ENCODE measurements at places on chromosomes 4 and X.
A peak's percentile ranks its signal among the peaks of the same experiment; 100 is the strongest.

GRCh38 chr4:76784237-76784636, 113.7 kb downstream of the SOWAHB start:
- no peak for DNase-seq

DNA sequence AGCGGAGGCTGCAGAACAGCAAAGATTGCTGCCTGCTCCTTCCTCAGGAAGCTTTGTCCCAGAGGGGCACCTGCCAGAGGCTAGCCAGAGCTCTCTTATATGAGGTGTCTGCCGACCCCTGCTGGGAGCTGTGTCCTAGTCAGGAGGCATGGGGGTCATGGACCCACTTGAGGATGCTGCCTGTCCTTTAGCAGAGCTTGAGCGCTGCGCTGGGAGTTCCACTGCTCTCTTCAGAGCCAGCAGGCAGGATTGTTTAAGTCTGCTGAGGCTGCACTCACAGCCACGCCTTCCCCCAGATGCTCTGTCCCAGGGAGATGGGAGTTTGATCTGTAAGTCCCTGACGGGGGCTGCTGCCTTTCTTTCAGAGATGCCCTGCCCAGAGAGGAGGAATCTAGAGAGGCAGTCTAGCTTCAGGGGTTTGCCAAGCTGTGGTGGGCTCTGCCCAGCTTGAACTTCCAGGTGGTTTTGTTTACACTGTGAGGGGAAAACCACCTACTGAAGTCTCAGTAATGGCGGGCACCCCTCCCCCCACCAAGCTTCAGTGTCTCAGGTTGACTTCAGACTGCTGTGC, 10.9 kb downstream of the DCK start:
- peak; percentile 8 for DNase-seq

DNA sequence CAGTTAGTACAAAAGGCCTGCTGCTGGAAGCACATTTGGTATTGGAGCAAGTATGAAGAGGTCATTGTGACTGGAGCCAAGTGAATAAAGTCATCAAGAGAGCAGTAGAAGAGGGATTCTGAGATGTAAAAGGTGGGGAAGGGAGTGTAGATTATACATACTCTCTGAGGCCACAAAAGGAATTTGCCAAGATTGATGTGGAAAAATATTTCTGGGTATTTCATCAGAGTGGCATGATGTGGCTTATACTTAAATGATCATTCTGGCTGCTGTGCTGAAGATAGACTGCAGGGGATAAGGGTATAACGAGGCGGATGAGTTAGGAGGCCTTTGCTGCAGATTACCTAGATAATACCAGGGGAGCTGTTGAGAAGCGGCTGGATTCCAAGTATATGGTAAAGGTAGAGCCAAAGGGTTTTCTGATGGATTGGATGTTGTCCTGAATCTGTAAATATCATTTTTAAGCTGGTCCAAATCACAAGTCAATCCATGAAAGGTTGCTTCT, 231.8 kb upstream of the AGA start:
- DNase-seq, result no peak

GRCh38 chr4:6307891-6308290, 38.2 kb downstream of the WFS1 start:
- DNase-seq, result no peak

- DNase-seq, result no peak
These were observed 118.5 kb upstream of the SHISA3 start for GRCh38 chr4:42278709-42279324.

- no peak for DNase-seq
These were observed at the start of gene ZCCHC18 for GRCh38 chrX:104112326-104112951. Gene ZCCHC18 (plus strand): TSS chrX:104112523. CDS start chrX:104114112, 1,589 bp downstream.

GRCh38 chrX:129697204-129697829, 41.5 kb upstream of the XPNPEP2 start:
- DNase-seq, result no peak

- DNase-seq, result no peak
These were observed 54.1 kb downstream of the ATRX start for GRCh38 chrX:77731821-77732419.

- DNase-seq, result no peak
These were observed 221.5 kb upstream of the FAM241A start for GRCh38 chr4:111923786-111924185.

GRCh38 chr4:179292468-179292867, 1850.2 kb upstream of the AGA start:
- no peak for DNase-seq

GRCh38 chr4:45925809-45926208, 198.0 kb downstream of the GABRG1 start:
- DNase-seq, result no peak

DNA sequence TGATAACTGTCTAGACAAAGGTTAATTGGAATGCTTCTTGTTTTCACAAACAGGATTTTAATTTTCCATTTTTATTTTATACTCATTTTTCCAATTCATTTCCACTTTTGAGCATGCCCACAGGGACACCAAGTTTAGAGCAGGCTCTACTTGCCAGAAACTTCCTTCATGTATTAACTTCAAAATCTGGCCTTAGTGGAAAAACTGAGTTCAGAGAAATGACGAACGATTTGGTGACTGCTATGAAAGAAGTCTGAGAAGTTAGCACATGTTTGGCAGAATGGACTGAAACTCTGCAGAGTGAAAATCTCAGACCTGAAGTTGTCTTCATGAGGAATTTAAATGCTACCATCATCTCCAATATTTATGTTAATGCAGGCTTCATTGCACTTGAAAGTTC, 214.1 kb downstream of the THOC2 start:
- DNase-seq, result no peak

GRCh38 chr4:125357675-125358074, 42.9 kb downstream of the FAT4 start:
- DNase-seq, result no peak

- no peak for DNase-seq
These were observed 13.7 kb upstream of the ADD1 start for GRCh38 chr4:2829933-2830451.

DNA sequence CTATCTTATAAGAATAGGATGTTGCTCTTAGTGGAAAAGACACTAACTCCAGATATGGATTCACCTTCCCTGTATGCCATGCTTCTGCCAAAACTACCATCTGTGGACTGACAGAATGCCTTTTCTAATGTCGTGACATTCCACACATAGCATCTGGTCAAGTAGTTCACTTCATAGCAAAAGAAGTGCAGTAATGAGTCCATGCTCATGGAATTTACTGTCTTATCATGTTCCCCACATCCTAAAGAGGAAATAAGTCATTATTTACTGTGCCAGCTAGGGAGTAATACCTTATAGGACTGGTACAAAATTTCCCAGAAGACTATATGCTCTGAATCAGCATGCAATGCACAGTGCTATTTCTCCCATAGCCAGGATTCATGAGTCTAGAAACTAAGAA, 562.4 kb downstream of the TLL1 start:
- DNase-seq, result no peak

DNA sequence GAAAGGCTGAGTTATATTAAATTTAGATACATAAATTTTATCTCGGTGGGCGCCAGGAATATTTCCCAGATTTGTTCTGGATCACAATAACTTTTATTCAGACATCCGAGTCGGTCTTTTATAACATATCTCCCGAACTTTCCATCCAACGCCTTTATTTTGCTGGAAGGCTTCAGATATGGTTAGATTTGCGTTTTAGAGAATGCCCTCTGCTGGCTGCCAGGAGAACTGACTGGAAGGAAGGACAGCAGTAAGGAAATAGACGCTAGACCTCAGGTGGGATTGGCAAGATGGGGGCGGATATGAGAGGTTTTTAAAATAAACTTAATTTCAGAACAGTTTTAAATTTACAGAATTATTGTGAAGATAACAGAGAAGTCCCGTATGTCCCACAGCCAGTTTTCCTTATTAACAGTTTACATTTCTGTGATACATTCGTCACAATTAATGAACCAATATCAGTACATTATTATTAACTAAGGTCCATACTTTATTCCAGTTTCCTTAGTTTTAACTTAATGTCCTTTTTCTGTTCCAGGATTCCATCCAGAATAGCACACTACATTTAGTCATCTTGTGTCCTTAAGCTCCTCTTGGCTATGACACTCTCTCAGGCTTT, 4.6 kb upstream of the KANTR start:
- DNase-seq, result no peak

DNA sequence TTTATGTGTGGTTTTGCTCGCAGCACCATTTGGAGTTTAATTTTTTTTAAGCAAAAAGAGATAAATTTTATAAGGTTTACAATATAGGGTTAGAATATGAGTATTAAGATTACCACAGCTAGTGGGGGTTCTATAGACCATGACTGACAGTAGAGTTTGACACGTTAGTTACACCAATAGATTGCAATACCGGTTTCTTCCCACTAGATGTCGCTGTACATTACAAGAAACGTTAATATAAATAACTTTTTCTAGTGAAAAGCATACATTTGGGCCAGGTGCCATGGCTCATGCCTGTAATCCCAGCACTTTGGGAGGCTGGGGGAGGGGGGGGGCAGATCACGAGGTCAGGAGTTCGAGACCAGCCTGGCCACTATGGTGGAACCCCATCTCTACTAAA, 433.6 kb downstream of the MAGEB5 start:
- DNase-seq, result no peak

DNA sequence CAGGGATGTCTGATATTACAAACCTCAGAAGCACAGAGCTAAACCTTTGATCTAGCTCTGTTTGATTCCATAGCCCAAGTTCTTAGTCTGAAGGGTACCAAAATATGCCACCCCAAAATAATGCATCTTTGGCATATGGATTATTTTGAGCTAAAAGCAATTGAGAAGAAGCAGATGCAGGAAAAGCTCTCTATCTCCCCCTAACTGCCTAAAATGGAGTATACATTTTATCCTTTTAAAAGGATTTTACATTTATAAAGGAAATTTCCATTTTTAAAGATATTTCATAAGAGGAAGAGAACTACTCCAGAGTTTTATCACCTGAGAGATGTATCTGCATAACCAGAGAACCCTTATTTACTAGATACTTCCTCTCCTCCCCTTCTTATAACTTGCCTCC, 158.7 kb downstream of the ZNF674 start:
- DNase-seq, result no peak

- DNase-seq, result no peak
These were observed 443.0 kb downstream of the GPM6A start for GRCh38 chr4:175369087-175369486.

DNA sequence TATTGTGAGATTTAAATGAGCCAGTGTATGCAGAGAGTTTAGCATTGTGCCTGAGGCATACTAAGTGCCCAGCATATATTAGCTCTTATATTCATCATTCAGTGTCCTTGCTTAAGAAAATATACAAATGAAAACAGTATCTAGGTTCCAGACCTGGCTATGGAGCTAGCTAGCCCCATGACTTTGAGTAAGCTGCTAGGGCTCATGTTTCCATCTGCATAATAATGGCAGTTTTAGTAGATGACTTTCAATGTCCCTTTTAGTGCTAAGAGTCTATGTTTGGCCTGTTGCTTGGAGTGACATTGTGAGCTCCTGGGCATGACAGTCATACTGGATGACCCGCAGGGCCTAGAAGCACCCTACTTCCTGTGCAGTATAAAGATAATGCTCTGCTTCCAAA, 435.3 kb downstream of the ZIC3 start:
- DNase-seq, result no peak

DNA sequence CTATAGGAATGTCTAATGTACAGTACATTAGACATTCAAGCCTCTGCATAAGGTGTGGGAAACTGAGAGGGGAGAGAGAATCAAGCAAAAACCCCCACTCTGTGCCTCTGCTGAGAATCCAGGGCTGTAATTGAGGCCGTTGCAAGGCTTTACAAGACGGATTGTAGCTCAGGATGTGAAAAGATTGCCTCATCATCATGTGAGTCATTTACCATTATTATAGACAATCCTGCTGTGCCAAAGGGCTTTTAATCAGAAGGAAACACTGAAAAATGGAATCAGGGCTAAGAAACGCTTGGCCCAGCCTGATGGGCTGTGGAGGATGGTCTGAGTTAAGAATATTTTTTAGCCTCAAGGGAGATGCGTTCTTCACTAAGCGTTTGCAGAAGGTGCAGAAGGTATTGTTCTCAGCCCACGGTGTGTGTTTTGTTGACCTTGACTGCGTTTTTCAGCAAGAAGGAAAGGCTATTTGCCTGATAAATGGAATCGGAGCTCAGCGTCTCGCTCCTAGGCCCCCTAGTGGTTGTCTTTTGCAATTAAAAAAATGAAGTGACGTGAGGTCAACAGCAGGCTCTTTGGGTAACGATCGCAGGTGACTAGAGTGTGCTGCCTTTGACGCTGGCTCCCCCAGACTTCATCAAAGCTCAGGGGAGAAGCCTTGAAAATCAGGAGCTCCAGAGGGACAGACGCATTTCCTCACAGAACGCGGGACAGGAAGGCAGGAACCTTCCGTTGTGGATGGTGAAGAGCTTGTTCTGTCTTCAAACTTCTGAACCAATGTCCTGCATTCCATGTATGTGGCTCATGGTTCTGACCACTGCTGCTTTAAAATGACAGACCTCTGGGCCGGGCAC, 18.1 kb upstream of the CHRNA9 start:
- DNase-seq, result peak; percentile 26

DNA sequence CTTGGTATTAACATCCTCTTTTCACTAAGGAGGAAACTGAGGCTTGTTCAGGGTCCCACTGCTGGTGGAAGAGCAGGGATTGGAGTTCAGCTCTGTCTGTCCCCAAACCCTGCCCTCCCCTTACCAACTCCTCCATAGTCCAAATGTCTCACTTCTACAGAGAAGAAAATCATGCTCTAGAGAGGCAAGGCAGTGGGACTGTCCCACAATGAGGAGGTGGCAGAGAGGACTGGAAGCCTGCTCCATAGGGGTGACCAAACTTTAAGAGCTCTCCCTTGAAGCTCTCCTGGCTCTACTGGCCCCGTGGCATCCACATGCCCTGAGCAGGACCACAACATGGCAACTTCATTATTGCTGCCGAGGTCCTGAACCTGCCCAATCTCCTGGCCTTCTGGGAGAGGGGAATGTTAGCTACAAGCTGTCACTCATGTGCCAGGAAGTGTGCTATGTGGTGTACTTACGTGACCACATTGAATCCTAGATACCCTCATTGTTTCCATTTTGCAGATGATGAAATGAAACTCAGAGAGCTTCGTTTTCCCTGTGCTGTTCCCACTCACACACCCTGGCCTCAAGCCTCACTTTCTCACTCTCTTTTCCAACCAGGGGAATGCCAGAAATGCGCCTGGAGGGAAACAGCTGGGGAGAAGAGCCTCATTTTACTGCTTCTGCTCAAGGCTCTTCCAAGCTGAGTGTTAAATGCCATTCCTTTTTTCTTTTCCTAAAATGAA, 71.5 kb downstream of the ANAPC4 start:
- no peak for DNase-seq

DNA sequence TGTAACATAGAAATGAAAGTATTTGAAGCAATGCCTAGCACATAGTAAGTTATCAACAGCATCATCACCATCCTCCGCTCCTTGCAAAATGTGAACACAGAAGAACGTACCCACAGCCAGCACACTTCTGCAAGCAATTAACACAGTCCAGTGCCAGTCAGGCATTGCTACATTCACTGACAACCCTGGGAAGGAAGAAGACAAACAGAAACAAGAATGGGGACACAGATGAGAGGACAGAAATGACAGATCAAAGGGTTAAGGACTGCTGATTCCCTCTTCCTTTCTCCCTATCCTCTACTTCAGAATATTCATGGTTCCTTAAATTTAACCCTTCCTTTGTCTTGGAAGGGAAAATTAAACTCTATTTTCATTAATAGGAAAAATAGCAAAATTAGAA, 53.1 kb downstream of the CHM start:
- no peak for DNase-seq

- no peak for DNase-seq
These were observed 106.3 kb upstream of the TMLHE start for GRCh38 chrX:155718972-155719586.
